ENCODE measurements at places on chromosomes 16 and 17.

DNA sequence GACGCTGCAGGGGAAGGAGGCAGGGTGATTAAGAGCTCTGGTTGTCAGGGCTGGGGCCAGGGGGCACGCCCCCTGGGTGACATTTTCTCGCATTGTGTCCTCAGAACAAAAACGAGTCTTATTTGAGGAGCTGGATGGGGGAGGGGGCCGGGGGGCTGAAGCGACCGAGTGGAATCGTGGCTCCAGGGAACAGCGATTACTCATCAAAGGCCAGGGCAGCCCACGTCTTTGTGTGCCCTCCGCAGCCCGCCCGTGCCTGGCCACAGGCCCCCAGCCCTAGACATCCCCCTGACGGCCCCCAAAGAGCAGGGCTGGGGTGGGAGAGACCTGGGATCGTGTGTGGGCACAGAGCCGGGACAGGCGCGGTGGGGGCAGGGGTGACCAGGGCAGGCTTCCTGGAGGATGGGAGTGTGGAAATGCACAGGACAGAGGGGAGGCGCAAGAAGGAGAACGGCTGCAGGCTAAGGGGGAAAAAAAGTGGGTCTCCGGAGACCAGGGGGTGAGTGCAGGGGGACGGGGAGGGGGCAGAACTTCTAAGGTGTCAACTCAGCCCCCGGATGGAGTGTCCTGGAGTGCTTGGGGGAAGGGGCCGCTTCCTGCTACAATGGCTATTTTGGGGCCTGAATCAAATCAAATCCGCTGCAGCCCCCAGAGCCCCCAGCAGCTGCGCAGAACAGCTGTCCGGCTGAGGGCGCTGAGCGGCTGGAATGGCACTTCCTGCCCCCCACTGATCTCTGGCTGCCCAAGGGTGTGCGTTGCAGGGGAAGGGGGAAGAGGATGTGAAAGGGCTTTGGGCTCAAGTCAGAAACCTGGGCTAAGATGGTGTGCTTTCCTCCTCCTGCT is 24.0 kb upstream of the PHB1 start:
- no peak for DNase-seq

GRCh38 chr16:19033761-19034160 is 33.7 kb upstream of the COQ7 start:
- DNase-seq = no peak

GRCh38 chr16:53792161-53792951 is 88.4 kb downstream of the FTO start:
- DNase-seq = no peak

DNA sequence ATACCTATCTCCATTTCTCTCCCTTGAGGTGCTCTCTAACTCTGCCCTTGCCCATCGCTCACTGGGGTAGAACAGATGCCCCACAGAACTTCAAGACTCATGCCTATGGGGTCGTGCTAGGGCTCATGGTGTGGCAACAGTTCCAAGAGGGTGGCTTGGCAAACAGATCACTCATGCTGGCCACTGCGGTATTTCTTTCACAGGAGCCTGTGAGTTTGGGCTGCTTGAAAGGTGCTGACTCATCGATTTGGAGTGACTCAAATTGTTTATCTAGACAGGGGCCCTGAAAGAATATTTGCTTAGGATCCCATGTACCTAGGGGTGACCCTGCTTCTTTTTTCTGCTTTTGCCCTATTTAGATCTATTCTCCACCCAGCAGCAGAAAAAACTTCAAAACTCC is 69.9 kb downstream of the IRX5 start:
- no peak for DNase-seq

- no peak for DNase-seq
These were observed 116.9 kb upstream of the CLEC3A start for GRCh38 chr16:77905374-77905920.

- no peak for DNase-seq
These were observed 8.7 kb upstream of the ATP2A3 start for GRCh38 chr17:3972931-3973330.

DNA sequence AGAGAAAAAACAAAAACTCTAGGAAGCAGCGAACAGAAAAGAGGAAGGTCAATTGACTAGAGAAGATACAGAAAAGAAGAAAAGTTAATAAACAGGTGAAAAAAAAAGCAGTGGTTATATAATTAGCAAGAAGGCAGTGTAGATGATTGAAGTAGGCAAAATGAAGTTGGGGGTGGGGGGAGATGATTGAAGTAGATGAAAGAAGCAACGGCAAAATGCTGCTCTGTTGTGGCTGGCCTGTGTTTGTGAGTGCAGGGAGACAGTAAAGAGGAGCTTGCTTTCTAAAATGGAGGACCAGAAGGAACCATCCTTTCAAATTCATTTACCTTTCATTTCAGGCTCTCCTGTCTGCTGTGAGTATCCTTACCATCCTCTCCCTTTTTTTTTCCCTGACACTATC is 3.6 kb downstream of the EVI2B start:
- no peak for DNase-seq

GRCh38 chr16:79185711-79186110 is 414.8 kb downstream of the MAF start:
- no peak for DNase-seq

- no peak for DNase-seq
These were observed 5.2 kb upstream of the RAI1 start for GRCh38 chr17:17675925-17676534.

DNA sequence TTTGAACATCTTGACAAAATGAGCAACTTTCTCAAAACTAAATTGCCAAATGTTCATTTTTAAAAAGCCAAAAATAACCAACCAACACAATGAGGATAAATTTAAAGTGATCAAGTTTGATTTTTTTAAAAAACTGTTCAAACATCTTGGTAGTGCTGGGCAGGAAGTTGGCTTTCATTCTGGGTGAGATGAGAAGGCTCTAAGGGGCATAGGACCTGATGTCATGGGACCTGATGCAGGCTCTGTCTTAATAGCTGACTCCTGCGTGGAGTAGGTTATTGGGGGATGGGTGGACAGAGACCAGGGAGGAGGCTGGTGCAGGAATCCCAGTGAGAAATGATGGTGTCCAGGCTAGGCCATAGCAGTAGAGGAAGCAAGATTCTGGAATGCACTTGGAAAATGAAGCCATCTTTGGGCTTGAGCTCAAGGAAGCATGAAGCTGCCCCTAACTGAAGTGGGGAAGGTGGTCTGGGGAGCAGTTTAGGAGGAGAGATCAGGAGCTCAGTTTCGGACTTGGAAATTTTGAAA is 20.4 kb downstream of the NLRC5 start:
- DNase-seq = no peak

Measured in fibroblast of skin of left quadriceps (primary cell).